ENCODE measurements at places on chromosomes 3 and 15.

DNA sequence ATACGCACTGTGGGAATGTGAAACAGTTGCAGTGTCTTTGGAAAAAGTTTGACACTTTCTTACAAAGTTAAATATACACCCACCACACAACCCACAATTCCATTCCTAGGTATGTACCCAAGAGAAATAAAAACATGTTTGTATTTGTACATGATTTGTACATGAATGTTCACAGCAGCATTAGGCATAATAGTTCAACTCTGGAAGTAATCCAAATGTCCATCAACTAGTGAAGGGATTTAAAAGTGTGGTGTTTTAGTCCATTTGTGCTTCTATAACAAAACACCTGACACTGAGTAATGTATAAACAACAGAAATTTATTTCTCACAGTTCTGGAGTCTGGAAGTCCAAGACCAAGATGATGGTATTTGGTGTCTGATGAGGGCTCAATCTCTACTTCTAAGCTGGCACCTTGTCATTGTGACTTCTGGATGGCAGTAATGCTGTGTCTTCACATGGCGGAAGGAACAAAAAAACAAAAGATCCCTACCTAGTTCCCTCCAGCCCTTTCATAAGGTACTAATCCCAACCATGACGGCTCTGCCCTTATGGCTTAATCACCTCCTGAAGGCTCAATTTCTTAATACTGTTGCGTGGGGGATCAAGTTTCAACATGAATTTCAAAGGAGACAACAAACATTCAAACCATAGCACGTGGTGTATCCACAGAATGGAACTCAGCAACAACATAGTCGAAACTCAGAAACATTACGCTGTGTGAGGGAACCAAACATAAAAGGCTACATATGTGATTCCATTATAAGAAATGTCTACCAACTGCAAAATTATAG lies 120.5 kb downstream of the AQP9 start:
- no peak for DNase-seq

DNA sequence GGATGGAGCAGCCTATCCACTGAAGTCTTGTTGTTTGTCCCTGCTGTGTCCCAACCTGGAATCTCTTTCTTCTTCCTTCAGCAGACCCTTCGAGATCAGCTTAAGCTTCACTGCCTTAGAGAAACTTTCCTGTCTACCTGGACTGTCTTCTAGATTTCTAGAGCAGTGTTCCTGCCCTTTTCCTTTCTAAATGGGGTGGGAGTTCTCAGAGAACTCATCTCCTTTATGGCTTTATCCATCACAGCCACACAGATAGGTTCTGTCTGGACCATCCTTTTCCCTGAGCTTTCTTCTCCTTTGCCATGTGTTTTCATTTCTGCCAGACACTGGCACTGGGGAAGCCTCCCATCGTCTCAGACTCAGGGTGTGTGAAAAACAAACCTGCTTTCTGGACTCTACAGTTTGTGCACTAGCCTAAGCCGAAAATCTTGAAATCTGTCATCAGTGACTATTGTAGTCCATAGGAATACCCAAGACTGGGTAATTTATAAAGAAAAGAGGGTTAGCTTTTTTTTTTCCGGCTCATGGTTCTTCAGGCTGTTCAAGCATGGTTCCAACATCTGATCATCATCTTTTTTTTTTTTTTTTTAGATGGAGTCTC lies 177.5 kb downstream of the PGPEP1L start:
- no peak for DNase-seq

DNA sequence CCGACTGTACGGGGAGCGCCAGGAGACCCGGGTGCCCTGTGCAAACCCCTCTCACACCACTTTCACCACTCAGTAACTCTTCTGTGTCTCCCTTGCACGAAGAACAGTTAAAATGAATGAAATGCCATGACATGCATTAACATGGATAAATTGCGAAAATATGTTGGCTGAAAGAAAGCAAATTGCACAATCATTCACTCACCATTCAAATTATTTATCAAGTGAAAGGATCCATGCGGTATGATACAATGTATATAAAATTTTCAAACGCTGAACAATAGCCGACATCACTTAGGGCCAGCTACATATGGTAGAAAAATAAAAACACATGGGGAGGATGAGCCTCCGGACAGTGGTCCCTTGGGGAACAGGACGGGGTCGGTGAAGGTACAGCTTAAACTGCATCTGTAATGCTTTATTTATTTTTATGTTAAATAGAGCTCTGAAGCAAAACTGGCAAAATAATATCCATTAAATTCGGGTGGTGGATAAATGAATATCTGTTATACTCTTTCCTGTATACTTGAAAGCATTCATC lies 45.9 kb downstream of the SLC12A8 start:
- DNase-seq, result no peak

GRCh38 chr3:137264071-137264820 lies 306.5 kb downstream of the IL20RB start:
- peak; percentile 35 for DNase-seq

DNA sequence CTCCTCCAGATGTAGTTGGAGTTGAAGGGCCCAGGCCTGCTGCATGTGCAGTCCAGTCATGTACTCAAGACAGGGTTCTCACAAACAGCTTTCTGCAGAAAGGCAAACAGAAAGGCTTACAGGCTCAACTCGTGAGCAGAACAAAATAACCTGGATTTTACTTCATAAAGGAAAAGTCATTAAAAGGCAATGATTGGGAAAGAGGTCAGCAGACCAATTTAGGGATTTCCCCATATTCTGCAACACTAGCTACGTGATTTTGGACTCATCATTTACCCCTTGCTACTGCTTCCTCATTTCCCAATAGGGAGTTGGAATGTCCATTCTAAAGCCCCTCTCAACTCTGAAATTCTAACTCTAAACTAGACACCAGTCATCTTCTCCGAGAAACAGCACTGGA lies 18.1 kb downstream of the METTL6 start:
- no peak for DNase-seq

DNA sequence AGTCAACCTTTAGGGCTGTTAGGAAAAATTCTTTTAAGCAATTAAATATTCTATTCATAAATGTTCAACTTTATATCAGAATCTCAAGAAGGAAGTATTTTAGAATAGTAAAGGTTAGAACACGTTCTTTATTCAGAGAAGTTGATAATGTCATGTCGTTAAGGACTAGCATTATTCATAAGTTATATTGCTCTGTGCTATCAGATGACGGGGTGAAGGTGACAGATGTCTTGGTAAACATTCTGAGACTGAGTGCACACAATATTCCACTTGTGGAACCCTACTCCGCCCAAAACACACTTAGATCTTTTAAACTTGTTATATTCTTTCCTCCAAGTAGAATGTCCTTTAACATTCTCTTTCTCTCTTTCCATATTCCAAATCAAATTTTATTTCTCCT lies 7.9 kb downstream of the AP4E1 start:
- no peak for DNase-seq

Data from neural progenitor cell (in vitro differentiated cells).